Left kidney (tissue), 8 donors: ENCODE measurements at places on chromosomes 12 and 14. TPM values are rescaled to one million over a fixed set of nuclear protein-coding genes. Genes with fewer than 3 reads are reported as not detected.

- DNase-seq: no peak
Observed at GRCh38 chr12:12408265-12408690, 51.4 kb downstream of the BORCS5 start.

- no peak for DNase-seq
Observed at GRCh38 chr14:64637735-64638473, 66.3 kb upstream of the PLEKHG3 start.

The GDF11 gene
- 23.0 TPM for polyA plus RNA-seq

- no peak for DNase-seq
Observed at GRCh38 chr14:93970585-93970964, 5.8 kb downstream of the ASB2 start.

The HOXC6 gene
- 34.1 TPM for polyA plus RNA-seq

DNA sequence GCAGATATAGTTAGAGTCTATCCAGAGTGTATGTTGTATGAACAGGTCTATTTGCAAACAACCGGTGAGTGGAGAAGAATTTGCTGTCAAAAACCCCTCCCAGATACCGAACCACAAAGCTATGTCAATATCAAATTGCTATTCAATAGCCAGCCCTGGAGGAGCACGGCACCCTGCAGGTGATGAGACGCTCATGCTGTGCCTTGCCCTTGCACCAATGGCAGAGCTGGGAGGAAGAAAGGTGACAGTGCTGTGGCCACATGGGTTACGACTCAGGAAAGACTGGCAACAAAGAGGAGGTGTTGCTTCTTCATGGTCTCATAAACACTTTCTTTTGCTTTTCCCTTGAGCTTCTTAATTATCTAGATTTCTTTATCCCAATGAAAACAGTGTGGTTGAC, 55.7 kb downstream of the PAX9 start:
- no peak for DNase-seq

DNA sequence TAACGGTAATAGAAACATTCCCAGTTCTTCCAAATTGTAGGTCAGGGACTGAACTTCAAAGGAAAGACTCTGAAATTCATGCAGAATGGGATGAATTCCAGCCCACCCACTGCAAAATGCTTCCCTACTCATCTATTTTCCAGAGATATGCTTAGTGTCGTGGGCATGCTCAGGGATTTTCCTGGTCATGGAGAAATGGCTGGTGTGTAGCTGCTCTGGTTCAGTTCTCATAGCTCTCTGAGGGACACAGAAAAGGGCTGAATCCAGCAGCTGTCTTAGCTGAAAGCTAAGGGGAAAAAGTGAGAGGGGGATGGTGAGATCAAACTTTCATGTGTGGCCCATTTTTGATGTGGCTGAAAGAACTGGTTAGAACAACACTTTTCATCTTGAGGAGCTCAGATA, 72.9 kb upstream of the KRAS start:
- no peak for DNase-seq

The BMAL2 gene
- 7.5 TPM for polyA plus RNA-seq

DNA sequence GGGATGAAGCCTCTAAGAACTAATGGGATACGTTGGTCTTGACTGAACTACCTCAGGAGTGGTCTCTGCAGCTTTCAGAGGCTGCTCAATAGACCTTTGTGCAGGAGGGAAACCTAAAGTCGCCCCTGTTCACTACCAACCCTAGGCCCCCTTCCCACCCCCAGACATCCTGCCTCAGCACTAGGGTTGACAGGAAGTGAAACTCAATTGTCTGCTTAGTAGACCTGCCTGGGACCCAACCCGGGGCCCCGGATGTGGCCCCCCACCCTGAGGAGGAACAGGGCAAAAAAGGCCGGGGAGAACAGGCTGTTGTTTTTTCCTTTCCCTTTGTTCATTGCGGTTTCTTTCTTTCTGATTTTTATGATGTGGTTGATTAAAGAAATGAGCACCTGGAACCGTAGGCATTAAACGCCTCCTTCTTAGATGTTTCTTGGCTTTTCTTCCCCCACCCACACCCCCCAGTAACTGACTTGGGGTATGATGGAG, 1.6 kb upstream of the DGKA start:
- no peak for DNase-seq

GRCh38 chr12:95446506-95446900, 27.4 kb upstream of the METAP2 start:
- peak; percentile 44 for DNase-seq

- DNase-seq: peak; percentile 71
Observed at GRCh38 chr14:75242546-75243273, 35.9 kb upstream of the FOS start.

The PPP1R13B gene
- 44.3 TPM for polyA plus RNA-seq

- no peak for DNase-seq
Observed at GRCh38 chr12:106171117-106171750, 32.5 kb upstream of the NUAK1 start.

DNA sequence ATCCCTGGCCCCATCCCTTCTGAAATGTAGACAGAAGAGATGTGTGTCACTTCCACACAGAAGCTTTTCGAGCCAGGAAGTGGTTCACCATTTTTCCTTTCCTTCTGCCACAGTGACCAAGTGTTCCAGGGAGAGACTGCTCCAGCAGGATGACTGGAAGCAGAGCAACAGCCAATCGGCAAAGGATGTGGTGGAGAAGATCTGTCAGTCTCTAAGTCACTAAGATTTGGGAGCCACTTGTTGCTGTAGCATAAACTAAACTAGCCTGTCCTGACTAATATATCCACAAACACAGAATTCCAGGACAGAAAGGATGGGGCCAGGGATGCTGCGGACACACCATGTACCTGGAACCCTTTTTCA, 42.9 kb downstream of the DUSP6 start:
- no peak for DNase-seq

GRCh38 chr12:109740694-109741245, 27.1 kb downstream of the FAM222A start:
- DNase-seq: no peak

The ABCD4 gene
- polyA plus RNA-seq: 150 TPM

The VASH1 gene
- 36.7 TPM for polyA plus RNA-seq

DNA sequence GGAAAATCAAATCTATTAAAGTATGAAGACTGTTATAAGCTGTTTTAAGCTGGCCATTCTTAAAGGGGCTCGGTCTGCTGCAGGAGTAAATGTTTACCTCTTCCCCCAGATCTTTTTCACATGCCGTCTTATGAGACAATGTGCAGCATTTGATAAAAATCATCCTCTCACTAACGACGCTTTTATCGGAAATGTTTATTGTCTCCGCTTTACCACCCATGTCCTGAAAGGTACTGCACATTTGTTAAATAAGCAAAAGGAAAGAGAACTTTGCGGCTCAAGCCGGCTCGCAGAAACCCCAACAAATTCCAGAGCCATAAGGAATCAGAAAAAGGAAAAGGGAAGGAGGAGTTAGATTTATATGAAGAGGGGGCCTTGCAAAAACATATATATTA, 137.8 kb downstream of the HMGA2 start:
- DNase-seq: no peak

The LPAR5 gene
- 0.91 TPM for polyA plus RNA-seq

The KCNH3 gene
- 5.2 TPM for polyA plus RNA-seq

DNA sequence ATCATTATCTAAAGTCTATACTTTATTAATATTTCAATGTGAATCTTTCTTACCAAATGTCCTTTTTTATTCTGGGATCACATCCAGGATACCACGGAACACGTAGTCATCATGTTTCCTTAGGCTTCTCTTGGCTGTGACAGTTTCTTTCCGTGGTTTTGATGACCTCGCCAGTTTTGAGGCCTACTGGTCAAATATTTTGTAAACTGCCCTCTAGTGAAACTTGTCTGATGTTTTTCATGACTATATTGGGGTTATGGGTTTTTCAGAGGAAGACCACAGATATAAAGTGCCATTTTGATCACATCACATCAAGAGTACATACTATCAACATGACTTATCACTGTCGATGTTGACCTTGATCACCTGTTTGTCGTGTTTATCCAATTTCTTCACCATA, 14.1 kb upstream of the SERPINA6 start:
- no peak for DNase-seq

The HCAR2 gene
- polyA plus RNA-seq: 0.57 TPM

DNA sequence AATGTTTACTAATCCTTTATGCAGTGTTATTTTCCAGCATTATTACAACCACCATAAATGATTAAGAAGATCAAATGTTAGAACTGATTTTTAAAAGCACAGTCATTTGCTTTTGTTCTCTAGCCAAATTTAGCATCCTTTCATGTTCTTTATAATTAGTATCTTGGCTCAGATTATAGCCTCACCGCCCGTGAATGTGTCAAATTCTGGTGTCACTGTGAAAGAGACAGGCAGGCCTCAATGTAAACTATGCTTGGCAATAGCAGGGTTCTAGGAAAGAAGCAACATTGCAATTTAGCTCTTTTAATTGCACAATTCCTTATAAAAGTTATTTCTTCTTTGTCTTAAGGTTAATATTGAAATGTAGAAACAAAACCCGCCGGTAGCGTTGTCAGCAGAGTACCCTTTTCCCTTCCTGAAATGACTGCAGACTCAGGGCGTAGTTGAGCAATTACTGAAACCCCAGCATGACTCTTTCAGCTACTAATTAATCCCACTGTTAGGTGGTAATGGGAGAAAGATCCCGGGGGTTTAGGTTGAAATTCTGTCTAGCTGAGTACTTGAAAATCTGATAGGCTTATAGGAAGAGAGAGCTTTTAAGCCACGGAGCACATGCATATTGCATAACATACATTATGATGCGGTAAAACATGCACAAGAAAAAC, 1600.5 kb upstream of the SEL1L start:
- DNase-seq: no peak

GRCh38 chr12:7451756-7452155, 7.8 kb upstream of the CD163L1 start:
- no peak for DNase-seq

- peak; percentile 80 for DNase-seq
Observed at GRCh38 chr12:131390412-131391334, 320.2 kb upstream of the SFSWAP start.

The MTRFR gene
- polyA plus RNA-seq: 23.2 TPM

- DNase-seq: no peak
Observed at GRCh38 chr12:69345742-69346141, 2.4 kb upstream of the LYZ start.

- no peak for DNase-seq
Observed at GRCh38 chr12:75759842-75760572, 248.6 kb upstream of the KRR1 start.

DNA sequence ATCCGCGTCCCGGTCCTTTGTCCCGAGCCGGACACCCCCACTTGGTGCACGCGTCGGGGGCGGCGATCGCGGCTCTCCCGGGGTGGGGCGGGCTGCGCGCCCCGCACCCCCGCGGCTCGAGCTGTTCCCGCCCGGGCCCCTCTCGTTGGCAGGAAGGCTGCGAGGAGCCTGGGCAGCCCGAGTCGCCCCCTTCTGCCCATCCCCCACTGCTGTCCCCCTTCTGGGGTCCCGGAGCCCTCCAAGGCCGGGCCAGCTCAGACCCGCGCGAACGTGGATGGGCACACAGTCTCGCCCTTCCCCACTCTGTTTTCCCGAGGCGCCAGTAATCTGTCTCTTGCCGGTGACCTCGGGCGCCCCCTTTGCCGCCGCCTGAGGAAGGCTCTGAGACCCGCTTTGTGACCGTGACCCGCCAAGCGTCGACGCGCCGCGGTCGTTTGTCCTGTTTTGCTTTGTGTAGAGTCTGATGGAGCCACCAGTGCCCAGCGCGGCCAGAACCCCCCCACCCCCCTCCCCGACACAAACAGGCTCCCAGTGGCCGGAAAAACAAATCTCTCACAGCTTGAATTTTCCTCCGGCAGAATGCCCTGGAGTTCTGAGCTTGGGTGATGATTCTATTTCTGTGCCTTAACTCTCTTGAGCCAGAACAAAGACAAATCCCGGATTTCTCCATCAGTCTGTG, 610 bp downstream of the C14orf132 start:
- DNase-seq: peak; percentile 38

DNA sequence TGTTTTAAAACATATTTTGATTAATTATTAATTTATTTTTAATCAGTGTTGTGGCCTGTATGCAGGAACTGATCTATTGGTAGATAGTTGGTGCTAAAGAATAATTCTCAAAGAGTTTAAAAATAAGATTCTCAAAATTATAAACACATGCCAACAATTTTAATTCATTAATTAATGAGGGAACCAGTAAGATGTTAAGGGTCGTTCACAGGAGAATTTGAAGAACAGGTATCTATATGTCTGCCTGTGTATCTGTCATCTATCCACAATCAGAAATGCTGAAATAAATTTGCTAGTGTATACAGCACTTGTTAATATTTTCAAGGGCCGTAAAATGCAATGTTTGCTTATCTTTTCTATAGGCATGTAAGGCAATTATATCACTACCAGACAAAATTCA, 18.4 kb downstream of the DAAM1 start:
- no peak for DNase-seq

GRCh38 chr14:100176811-100177327, 17.4 kb upstream of the DEGS2 start:
- no peak for DNase-seq

The CFAP251 gene
- 14.5 TPM for polyA plus RNA-seq

- DNase-seq: no peak
Observed at GRCh38 chr12:89350630-89351488, 1.4 kb downstream of the DUSP6 start.

- no peak for DNase-seq
Observed at GRCh38 chr14:66228267-66228970, 257.8 kb upstream of the CCDC196 start.

GRCh38 chr14:29005647-29006046, 239.1 kb downstream of the FOXG1 start:
- no peak for DNase-seq

The MMP17 gene
- 0.65 TPM for polyA plus RNA-seq

GRCh38 chr12:12498210-12498609, 64.5 kb downstream of the DUSP16 start:
- DNase-seq: no peak

GRCh38 chr14:76780360-76780759, 19.1 kb downstream of the VASH1 start:
- DNase-seq: no peak

- no peak for DNase-seq
Observed at GRCh38 chr12:118307069-118307954, 65.4 kb downstream of the TAOK3 start.

The CD69 gene
- polyA plus RNA-seq: 1.3 TPM

GRCh38 chr14:97380539-97380941, 583.4 kb downstream of the VRK1 start:
- no peak for DNase-seq

The KRT78 gene
- not detected for polyA plus RNA-seq

- DNase-seq: no peak
Observed at GRCh38 chr12:50351120-50352043, 45.0 kb downstream of the FAM186A start.

DNA sequence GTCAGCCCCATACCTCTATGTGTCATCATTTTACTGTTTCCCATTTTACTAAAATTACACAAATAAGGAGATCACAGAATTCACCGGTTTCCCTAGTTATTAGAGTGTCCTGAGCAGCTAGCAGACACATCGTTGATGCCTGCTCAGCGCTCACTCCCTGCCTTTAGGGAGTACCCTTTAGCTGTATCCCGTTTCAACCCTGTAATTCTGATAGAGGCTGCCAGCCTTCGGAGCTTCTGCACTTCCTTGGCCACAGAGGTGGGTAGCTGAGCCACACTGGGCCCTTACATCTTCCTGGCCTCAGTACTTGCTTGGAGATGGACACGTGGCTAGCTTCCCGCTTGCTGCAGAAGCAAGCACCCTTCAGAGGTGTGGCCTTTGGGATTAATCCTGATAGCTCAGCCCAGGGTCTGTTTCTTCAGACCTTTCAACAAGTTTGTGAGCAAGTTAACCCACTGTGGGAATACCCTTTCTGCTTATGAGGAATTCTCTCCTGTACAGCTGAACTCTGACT, 14.3 kb upstream of the FBXW8 start:
- DNase-seq: peak; percentile 19
